ENCODE measurements at places on chromosomes 6 and 20.

DNA sequence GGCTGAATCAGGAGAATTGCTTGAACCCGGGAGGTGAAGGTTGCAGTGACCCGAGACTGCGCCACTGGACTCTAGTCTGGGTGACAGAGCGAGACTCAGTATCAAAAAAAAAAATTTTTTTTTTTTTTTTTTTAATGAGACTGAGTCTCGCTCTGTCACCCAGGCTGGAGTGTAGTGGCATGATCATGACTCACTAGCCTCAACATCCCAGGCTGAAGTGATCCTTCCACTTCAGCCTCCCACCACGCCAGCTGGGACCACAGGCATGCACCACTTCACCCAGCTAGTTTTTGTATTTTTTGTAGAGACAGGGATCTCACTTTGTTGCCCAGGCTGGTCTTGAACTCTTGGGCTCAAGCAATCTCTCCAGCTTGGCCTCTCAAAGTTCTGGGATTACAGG lies 53.3 kb downstream of the MYO6 start:
- no peak for DNase-seq

GRCh38 chr20:39645131-39645530 lies 683.0 kb downstream of the DHX35 start:
- no peak for DNase-seq

- no peak for DNase-seq
These were observed 1.5 kb downstream of the GCM2 start for GRCh38 chr6:10880366-10880765.

- no peak for DNase-seq
These were observed 29.5 kb downstream of the SNX5 start for GRCh38 chr20:17938871-17939619.

DNA sequence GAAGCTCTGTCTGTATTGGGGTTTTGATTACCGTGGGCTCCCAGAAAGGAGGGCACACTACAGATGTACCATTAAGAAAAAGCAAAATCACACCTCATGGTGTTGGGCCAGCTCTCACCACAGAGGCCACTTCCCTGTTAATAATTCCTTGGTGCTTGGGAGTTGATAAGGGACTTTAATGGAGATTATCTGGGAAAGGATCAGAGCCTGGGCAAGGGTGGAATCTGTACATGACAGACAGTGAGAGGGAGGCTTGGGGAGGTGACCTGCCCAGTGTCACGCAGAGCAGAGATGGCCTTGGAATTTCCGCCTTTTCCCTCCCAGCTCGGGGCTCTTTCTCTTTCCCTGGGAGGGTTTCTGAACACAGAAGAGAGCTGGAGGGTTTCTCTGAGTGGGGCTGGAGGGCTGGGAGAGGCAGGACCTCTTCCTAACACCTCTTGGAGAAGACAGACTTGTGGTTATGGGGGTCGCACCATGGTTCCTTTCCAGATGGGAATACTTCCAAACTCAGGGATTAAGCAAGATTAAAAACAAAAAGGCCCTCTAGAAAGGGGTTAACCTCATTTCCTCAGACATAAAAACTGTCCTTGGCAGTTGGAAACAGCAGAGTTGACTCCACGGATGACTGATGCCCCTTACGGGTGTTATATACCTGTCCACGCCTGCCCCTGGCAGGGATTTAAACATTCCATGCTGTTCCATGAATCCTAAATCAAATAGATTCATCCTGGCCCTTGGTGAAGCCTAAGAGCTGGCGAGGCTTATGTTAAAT lies 16.8 kb upstream of the KCNK16 start:
- DNase-seq, result no peak

GRCh38 chr6:82704045-82704444 lies 340.4 kb downstream of the TPBG start:
- no peak for DNase-seq

DNA sequence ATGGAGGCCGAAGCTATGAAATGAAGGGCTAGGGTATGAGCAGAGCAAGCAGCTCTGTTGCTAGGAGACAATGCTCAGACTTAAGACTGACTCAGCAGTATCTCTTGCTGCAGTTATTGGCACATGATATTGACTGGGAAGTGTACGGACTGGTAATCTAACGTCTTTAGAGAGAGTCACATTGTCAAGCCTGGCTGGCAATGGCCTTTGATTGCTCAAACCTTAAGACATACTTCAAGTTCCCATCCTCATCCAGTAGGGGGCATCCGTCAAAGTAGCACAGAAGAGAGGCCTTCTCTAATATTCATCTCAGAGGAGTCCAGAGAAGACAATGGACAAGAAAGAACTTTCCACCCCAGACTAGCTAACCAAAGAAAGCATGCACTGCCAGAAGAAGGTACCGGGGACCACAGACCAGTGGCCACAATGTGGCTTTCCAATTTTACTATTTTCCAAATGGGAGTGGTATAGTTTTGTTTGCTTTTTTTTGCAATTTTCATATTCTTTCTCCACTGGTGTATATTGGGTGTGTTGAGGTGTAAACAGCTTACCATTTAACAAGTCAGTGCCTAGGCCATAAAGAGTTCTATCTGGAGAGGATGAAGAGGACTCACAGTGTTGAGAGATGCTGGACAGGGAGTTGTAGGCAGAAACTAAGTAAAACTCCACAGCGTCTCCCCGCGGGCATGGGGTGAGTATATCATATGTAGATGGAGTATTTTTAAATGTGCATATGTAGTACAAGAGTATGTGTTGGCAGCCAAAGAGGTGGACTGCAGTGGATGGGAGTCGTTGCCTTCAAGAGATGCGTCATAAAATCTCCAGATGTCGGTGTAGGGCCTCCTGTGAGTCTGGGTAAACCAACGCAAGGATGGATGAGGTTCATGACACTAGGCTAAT lies 36.7 kb downstream of the LRFN2 start:
- DNase-seq, result no peak

DNA sequence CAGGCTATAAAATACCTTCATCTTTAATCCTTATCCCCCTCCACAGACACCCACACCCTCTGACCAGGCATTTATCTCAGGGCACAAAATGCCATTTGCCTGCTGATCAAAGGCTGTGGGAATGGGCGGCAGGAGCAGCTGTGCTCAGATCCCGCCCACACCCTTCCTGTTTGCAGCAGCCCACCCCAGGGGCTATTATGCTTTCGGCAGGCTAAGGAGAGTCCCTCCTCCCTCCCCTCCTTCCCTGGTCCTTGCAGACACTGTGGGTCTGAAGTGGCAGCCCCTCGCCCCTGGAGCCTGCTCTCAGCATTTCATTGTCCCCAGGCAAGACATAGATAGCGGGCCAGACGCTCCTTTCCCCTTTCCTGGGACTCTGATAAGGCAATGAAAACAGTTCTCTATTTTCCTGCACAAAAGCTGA lies 220.8 kb upstream of the HEY2 start:
- DNase-seq, result no peak

- DNase-seq, result no peak
These were observed 96.7 kb downstream of the BACH2 start for GRCh38 chr6:90199900-90200299.

DNA sequence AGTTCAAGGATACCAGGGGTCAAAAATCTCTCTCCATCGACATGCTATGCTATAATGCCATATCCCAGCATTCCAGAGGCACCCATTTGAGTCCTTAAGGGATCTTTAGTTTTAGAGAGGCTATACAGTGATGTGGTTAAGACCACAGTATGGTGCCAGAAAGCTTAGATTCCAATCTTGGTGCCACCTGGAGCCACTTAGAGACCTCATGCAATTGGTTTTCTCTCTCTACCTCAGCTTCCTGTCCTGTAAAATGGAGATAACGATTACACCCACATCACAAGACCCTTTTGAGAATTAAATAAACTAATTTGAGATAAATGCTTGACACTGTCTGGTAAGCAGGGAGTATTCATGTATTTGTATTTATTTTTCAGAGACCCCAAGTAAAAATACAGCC lies 39.0 kb downstream of the PLAGL1 start:
- DNase-seq, result no peak

GRCh38 chr20:20549704-20550103 lies 162.7 kb downstream of the RALGAPA2 start:
- DNase-seq, result no peak

DNA sequence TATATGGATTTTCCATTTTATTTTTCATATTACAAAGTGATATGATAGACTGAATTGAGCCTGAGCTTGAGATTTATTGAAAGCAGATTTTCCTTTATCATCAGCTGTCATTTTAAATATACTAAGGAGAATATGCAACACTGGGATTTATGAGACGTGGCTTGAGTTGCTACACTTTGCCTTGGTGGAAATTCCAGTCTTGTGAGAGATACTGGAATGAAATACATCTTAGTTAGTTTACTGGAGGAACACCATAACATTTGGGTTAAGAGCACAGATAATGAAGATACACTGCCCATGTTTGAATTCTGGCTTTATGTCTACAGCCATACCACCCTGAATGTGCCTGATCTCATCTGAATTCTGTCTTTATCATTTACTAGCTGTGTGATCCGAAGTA lies 86.5 kb upstream of the IFNGR1 start:
- no peak for DNase-seq

DNA sequence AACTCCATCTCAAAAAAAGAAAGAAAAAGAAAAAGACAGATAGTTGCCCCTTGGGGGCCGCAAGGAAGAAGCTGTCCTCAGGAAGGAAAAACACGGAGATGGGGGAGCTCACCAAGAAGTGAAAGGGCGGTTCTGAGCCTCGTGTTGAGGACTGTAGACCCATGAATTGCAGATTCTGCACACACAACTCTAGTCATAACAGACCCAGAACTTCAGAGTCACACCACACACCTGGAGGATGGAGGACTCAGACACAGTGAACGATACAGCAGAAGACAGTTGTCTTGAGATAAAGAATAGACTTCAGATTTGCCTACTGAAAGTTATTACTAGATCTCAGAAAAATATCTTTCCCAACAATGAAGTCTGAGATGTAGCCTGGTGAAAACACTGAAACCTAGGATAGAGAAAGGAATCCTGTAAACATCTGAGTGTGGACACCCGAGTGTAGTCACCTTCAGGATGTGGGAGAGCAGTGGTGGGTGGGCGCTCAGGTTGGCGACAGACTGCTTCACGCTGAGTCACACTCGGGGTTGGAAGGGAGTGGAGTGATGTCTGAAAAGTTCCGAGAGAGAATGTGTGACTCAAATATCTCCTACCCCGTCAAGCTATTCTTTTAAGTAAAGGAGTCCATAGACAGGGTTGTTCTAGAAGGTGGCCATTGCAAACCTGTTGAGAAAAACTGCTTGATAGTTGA lies 88.1 kb downstream of the MAP3K4 start:
- DNase-seq, result no peak

- DNase-seq, result no peak
These were observed 72.7 kb downstream of the PRDM1 start for GRCh38 chr6:106158816-106159215.

- no peak for DNase-seq
These were observed 87.8 kb downstream of the SLC16A10 start for GRCh38 chr6:111175109-111175508.

DNA sequence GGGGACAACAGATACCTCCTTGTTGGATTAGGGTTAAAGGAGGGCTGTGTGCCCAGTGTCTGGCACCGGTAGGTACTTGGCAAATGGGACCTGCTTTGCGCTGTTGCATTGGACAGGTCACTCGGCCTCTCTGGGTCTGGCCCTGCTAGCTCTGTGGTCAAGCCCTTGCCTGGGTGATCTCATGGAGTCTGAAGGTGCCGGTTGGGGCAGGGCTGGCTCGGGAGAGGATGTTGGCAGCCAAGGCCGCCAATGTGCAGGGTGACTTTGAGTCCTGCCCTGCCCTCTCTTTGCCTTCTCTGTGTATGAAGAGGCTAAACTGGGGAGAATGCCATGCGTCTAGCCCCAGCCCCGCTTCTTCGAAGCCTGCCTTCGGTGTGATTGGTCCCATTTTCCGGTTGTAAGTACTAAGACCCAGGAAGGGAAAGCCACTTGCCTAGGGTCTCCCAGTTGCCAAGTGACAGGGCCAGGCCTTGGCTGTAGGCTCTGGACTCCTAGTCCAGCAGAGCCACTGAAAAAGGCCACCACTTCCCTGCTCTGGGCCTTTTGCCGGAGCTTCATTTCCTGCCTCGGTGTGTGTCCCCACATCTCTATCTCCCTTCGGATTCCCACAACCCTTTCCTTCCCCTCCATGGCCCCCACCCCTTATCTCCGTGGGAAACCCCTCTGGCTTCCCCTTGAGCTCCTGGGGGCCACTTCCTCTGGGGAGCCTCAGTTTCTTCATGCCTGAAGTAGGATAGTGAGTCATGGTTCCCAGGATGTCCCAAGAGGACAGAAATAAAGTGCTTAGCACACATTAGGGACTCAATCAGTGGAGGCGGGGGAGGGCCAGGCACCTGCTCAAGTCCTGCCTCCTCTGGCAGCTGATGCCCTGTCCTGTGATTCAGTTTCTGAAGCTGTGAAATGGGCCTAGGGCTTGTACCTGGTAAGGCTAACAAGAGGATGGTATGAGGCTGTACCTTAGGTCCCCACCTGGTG lies 3.9 kb downstream of the SRC start:
- DNase-seq, result no peak

- no peak for DNase-seq
These were observed 35.8 kb upstream of the MAS1 start for GRCh38 chr6:159854959-159855358.

DNA sequence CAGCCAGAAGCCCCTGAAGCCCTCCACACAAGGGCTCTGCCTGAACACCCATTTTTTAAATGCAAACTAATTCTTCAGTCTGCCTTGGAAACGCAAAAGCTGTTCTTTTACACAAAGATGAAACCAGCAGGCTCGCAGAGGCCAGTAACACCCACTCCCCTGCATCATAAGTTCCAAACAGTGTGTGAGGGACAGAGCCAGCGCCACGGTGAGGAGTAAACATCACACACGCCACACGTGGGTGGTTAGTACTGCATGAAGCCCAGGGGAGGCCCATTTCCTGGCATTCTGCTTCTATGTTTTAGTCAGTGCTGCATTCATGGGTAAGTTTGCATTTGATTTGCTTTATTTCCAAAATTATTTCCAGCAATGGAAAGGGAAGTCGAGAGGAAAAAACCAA lies 217.7 kb upstream of the RIN2 start:
- no peak for DNase-seq

DNA sequence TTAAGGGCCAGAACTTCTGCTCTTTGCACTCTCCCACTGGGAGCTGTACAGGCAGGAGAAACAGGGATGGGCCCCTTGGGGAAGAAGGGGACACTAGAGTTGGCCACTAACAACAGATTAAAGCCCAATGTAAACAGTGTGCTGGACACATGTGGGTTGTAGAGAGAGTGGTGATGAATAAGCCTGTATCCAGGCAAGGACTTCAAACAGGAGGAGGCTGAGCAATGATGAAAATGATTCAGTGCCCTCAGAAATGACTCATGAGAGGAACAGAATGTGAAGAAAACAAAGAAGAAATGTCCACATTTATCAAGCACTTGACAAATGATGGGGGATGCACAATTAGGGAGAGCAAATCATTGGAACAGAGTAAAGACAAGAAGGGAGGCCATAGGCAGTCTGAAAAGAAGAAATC lies 242.3 kb downstream of the TBX18 start:
- no peak for DNase-seq
